ENCODE measurements at places on chromosomes 2 and 18.

DNA sequence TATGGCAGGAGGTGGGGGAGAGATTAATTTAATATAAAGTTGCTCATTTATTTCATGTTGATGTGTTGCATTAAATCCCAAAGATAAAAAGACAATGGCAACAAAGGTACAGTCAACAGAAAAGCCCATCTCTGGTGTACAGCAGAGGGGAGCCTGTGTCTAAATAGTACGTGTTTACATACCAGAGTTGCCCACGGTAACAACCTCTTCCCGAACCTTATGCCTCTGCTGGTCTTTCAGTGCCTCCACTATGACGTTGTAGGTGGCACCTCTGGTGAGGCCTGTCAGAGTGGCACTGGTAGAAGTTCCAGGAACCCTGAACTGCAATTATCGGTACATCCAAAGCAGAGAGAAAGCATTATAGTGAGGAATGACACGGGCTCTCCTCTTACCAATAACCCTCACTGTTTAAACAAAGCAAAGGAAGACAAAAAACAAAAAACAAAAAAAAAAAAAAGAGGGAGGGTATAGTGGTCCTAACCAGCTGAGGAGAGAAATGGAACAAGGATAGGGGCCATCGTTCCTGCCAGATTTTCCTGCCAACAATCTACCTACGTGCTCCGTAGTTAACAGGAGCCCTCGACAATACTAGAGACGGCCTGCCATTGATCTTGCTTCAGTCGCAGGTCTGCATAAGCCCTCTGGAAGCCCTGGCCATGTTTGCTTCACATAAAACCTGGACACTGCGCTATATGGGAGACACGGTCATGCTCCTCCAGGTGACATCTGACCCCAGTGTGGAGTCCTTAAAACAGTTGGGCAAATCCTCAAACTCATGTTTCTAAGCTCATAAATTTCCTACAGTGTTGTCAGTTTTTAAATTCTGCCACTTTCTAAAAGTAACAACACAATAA is 58.5 kb downstream of the ATIC start:
- H3K36me3 ChIP-seq, result peaks cover 45% of the 10 kb centered on the region
- DNase-seq, result no peak
- H3K4me3 ChIP-seq, result no peak overlapping the region
- H3K4me1 ChIP-seq, result no peaks in the 10 kb centered on the region

DNA sequence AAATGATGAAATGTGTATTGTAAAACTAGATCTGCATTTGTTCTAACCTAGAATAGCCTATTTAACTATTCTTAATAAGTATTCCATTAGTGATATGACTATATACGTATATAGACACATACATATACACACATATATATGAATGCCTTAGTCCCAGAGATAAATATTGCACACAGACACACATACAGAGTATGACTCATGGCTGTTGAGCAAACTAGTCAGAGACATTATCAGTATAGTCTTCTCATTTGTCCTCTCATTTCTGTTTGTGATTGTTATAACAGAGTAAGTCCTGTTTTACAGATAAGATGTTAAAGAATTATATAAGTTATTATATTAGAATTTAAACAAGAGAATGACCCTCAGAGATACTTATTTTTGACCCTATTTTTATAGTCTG is 202.5 kb downstream of the CCDC102B start:
- no peak for DNase-seq
- H3K27ac ChIP-seq, result no peak overlapping the region
- no peaks in the 10 kb centered on the region for H3K4me1 ChIP-seq
- no peak overlapping the region for H3K4me3 ChIP-seq
- no peaks in the 10 kb centered on the region for H3K36me3 ChIP-seq

DNA sequence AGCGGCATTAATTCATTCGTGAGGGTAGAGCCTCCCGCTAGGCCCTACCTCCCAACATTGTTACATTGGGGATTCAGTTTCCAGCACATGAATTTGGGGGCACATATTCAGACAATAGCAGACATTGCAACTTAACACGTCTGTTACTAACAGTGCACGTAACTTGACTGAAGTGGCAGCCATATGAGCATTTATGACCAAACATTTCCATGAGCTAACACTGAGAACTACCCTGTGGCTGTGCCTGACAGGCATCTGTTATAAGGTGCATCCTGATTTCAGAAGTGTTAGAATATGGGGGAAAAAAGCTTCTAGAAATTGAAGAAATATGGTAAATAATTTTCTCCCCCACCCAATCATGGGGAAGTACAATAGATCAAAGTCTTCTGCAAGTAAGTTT is 24.5 kb downstream of the MALT1 start:
- H3K36me3 ChIP-seq, result peaks cover 25% of the 10 kb centered on the region
- H3K4me1 ChIP-seq, result peaks cover 8% of the 10 kb centered on the region
- H3K27ac ChIP-seq, result no peak overlapping the region
- H3K4me3 ChIP-seq, result no peak overlapping the region

- H3K27me3 ChIP-seq, result no peaks in the 10 kb centered on the region
- peaks cover 23% of the 10 kb centered on the region for H3K4me1 ChIP-seq
- no peaks in the 10 kb centered on the region for H3K36me3 ChIP-seq
- no peak overlapping the region for H3K27ac ChIP-seq
- H3K4me3 ChIP-seq, result no peak overlapping the region
These were observed 86.8 kb upstream of the HAAO start for GRCh38 chr2:42879121-42879705.

GRCh38 chr2:237639052-237639835 is 11.9 kb downstream of the LRRFIP1 start:
- no peaks in the 10 kb centered on the region for H3K36me3 ChIP-seq
- DNase-seq, result no peak
- no peak overlapping the region for H3K27ac ChIP-seq
- no peaks in the 10 kb centered on the region for H3K4me1 ChIP-seq

- no peak overlapping the region for H3K4me3 ChIP-seq
- no peaks in the 10 kb centered on the region for H3K27me3 ChIP-seq
- H3K36me3 ChIP-seq, result no peaks in the 10 kb centered on the region
These were observed 296.0 kb downstream of the TMX3 start for GRCh38 chr18:68418881-68419280.

DNA sequence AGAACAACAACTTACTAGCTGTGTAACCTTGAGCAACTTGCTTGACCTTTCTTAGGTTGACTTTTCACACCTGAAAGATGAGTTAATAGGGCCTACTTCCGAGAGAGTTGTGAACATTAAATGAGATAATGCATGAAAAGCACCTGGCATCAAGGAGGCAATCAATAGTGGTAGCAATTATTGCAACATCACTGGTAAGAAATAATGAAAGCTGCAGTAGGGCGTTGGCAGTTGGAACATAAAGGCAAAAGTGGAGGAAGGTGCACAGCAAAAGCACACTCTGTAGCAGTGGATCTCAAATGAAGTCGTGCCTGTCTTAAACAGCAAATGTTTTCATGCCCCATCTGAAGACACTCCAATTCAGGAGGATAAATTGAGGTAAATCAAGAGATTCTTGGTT is 178.9 kb upstream of the VRK2 start:
- no peaks in the 10 kb centered on the region for H3K4me1 ChIP-seq
- no peaks in the 10 kb centered on the region for H3K27me3 ChIP-seq
- H3K27ac ChIP-seq, result no peak overlapping the region
- no peak overlapping the region for H3K4me3 ChIP-seq
- H3K36me3 ChIP-seq, result no peaks in the 10 kb centered on the region

- H3K4me3 ChIP-seq, result peak overlapping the region; percentile 90
- H3K27me3 ChIP-seq, result no peaks in the 10 kb centered on the region
- peak overlapping the region; percentile 68 for H3K27ac ChIP-seq
- DNase-seq, result no peak
- peaks cover 19% of the 10 kb centered on the region for H3K4me1 ChIP-seq
These were observed 494 bp downstream of the HNRNPLL start for GRCh38 chr2:38602136-38602731.

DNA sequence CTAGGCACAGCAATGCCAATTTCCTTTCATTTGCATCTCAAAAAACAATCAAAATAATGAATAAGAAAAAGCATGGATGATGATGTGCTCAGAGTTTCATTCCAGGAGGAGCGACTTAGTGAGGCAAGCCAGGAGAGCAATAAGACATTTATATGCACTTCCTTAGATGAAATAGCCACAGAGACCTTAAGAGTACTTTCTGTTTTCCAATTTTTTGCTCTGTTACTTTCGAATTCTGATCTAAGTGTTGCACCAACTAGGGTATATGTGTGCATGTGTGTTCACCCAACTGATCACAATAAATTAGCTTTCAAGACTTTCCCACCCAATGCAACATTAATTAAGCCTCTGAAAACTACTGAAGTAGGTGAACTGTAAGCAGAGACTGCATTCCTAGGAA is 709 bp downstream of the RAB27B start:
- peak overlapping the region; percentile 91 for H3K27ac ChIP-seq
- no peaks in the 10 kb centered on the region for H3K36me3 ChIP-seq
- no peaks in the 10 kb centered on the region for H3K27me3 ChIP-seq
- DNase-seq, result no peak
- H3K4me3 ChIP-seq, result peak overlapping the region; percentile 92

DNA sequence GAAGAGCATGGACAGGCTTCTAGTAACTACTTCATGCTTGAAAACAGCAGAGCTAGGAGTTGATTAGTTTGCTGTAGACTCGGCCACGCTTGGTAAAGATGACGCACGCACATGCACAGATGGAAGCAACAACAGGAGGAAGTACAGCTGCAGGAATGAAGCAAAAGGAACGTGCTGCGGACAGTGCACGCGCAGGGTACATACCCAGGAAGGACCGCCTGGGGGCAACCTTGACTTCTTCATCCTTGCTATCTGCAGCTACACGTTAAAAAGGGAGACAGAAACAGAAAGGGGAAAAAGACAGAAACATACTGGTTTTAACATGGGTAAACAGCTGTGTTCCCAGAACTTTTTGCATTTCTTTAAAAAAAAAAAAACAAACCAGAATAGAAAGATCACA is 17.7 kb downstream of the SLC66A2 start:
- H3K4me1 ChIP-seq, result no peaks in the 10 kb centered on the region
- H3K36me3 ChIP-seq, result peaks cover 22% of the 10 kb centered on the region
- no peak overlapping the region for H3K4me3 ChIP-seq
- DNase-seq, result no peak
- H3K27ac ChIP-seq, result no peak overlapping the region

DNA sequence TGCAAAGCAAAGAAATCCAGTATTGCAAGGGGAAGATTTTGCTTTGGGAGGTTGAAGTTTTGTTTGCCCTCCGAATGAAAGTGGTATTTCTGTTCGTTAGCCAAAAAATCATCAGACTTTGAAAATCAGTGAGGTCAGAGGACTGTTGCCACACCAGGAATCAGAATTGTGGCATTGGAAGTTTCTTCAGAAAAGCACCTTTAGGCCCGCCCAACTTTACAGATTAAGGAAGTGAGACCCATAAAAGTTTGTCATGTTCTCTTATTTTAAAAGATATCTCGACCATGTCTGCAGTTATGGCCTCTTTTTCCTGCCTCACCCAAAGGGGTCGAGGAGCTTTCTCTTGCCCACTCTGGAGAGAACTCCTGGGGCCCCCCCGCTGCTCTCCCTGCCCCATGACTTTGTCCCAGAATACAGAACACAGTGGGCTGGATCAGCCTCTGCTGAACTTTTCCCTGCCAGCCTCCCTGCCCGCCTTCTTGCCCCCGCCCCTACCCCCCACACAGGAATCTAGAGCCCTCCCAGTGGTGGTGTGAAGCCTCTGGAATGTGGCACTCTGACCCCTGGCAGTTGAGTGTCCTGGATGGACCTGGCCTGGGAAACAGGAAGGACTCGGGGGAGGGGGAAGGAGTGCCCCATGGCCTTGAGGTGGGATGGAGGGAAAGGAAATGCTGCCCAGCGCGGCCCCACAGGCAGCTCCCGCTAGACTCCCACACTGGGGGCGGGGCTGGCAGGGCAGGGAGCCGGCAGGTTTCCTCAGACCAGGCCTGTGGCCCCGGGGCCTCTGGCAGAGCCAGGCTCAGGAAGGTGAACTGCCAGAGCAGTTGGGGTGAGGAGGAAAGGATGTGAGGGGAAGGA is 25.3 kb downstream of the CRIM1 start:
- H3K4me1 ChIP-seq, result peaks cover 37% of the 10 kb centered on the region
- peaks cover 10% of the 10 kb centered on the region for H3K36me3 ChIP-seq
- no peak overlapping the region for H3K27ac ChIP-seq
- DNase-seq, result no peak
- no peak overlapping the region for H3K4me3 ChIP-seq

DNA sequence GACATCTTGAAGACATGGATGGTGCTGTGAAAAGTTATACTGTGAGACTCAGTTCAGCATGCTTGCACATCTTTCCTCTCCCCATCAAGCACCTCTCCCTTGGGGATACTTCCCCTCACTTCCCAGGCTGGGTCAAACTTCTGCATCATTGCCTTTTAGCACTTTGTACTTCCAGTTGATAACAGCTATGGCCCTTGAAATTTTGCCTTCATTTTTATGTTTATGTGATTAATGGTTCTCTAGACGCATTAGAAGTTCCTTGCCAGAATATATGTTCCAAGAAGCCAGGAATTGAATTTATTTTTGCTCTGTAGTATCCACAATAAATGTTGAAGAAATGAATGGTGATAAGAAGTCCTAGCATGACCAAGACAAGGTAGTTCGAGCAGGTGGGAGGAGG is 120.9 kb upstream of the ST6GAL2 start:
- H3K27me3 ChIP-seq, result no peaks in the 10 kb centered on the region
- no peak overlapping the region for H3K4me3 ChIP-seq
- DNase-seq, result no peak
- H3K27ac ChIP-seq, result no peak overlapping the region
- no peaks in the 10 kb centered on the region for H3K36me3 ChIP-seq
- H3K4me1 ChIP-seq, result no peaks in the 10 kb centered on the region

DNA sequence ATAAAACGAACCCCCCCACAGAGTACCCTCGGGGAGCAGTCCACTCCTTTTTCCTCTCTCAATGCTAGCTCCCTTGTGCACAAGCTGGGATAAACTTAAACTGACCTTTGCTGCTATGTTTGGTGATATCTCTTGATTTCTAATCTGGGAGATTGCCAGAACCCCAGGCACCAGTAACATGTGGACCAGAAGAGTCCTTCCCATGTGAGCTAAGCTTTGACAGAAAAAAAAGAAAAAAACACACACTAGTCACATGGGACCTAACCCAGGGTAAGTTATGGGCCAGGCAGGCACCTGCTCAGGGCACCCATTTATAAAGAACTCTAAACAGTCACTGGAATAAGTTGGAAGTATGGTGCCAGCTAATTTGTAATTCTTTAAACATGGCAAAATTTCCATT is 242.6 kb downstream of the EN1 start:
- H3K36me3 ChIP-seq, result no peaks in the 10 kb centered on the region
- no peaks in the 10 kb centered on the region for H3K27me3 ChIP-seq
- H3K4me3 ChIP-seq, result no peak overlapping the region
- DNase-seq, result no peak
- H3K4me1 ChIP-seq, result no peaks in the 10 kb centered on the region
- H3K27ac ChIP-seq, result no peak overlapping the region

GRCh38 chr2:210440206-210440605 is 36.4 kb downstream of the LANCL1 start:
- H3K4me1 ChIP-seq, result no peaks in the 10 kb centered on the region
- no peak for DNase-seq
- no peak overlapping the region for H3K27ac ChIP-seq
- no peak overlapping the region for H3K4me3 ChIP-seq
- no peaks in the 10 kb centered on the region for H3K27me3 ChIP-seq

GRCh38 chr2:128196471-128196931 is 105.5 kb downstream of the UGGT1 start:
- H3K4me1 ChIP-seq, result no peaks in the 10 kb centered on the region
- H3K36me3 ChIP-seq, result no peaks in the 10 kb centered on the region
- H3K27ac ChIP-seq, result no peak overlapping the region

DNA sequence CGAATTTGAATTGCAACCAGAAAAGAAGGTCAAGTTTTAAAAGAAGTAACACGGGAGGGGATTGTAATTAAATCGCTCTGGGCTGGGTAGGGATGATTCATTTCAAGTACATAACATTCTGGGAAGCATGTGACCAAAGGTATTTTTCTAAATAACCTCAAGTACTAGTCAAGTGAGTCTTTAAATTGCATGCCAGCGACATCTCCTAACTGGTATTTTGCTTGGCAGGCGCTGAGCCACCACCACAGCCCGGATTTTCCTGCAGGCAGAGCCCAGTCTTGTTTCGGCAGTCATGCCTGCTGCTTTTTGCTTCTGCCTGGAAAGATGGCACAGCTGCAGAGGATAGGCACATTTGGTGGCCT is 33.7 kb upstream of the NPAS2 start:
- H3K27me3 ChIP-seq, result no peaks in the 10 kb centered on the region
- H3K4me1 ChIP-seq, result peaks cover 24% of the 10 kb centered on the region
- H3K4me3 ChIP-seq, result peak overlapping the region; percentile 63

All from keratinocyte (primary cell).